Osteoblast (primary cell): ENCODE measurements at places on chromosomes 7 and 10.

DNA sequence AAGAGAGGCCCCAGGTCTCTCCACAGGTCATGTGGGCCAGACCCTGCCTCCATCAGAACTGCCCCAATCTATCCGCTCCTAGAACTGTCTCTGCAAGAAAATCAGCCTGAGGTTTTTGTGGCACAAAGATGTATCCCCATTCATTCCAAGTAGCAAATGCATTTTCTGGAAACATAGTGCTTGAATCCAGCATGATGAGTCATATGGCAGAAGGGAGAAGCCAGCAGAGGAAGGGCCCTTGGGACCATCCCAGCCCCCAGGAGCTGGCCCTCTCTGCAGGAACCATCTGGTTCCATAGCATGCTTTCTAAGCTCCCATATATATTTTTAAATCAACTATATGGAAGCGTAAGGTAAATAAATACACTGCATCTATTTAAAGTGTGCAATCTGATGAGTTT is 563.2 kb downstream of the GALNT17 start:
- DNase-seq: no peak

GRCh38 chr10:128130051-128130450 is 3.8 kb upstream of the MKI67 start:
- DNase-seq: peak; percentile 87

GRCh38 chr10:104122225-104123107 is 495 bp downstream of the SFR1 start:
- DNase-seq: no peak

GRCh38 chr10:12709521-12709963 is 292.0 kb downstream of the CCDC3 start:
- DNase-seq: peak; percentile 81

DNA sequence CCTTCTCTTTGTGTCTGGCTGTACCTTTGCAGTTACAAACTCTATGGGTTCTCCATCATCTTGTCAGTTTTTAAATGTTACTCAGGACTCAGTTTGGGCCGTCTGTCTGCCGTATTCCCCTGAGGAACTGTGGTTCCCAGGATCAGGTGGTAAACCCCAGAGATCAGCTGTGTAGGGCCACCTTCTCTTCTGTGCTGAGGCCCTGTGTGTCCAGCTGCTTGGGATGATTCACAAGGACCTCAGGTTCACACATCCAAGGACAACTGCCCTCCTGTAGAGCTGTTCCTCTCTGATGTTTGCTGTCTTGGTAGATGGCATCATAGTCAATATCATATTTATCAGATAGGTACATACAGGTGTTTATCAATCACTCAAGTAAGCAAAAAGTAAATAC is 24.5 kb downstream of the CUL1 start:
- no peak for DNase-seq
